ENCODE measurements at places on chromosomes 4 and X. TPM values are rescaled to one million over a fixed set of nuclear protein-coding genes. Genes with fewer than 3 reads are reported as not detected.

DNA sequence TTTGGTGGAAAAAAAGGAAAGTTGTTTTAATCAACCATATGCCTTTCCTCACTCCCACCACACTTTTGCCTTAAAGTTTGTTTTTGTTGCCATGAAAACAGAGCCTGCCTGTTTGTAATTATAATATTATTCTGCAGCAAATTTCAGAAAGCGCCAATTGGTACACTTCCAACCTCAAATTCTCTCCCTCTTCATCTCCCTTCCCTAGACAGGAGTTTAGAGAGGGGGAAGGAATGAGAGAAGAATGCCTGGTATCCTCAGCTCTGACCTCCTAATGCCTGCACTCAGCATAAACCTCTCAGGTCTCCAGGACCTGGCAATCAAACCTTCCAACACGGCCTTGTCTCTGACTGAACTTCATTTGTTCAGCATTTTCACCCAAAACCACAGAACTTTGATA, 138.4 kb upstream of the HCCS start:
- DNase-seq, result no peak

DNA sequence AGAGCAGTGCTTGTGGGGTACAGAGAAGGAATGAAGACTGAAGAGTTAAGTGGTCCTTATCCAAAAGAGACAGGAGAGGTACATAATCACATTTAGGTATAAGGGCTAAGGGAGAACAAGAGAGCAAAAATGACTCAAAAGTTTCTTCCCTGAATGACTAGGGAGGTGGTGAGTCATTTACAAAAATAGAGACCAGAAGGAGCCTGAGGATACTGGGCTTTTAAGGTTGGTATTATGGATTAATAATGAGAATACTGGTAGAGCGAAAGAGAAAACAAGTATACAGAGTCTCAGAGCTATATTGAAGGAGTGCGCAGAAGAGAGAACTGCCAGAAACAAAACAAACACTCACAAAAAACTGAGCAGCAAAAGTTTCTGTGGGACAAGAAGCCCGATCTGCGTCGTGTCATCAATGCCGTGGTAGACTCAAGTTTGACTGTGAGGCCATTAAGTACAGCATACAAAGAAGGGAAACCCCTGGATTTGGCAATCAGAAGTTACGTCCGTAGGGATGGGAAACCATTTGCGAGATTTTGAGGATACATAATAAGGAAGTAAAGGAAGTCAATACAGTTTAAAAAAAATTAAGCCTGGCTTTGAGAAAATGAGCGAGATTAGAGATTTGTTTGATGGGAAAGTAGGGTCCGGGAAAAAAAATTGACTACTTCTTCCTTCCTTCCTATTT, 129.1 kb upstream of the STIM2 start:
- DNase-seq, result no peak

DNA sequence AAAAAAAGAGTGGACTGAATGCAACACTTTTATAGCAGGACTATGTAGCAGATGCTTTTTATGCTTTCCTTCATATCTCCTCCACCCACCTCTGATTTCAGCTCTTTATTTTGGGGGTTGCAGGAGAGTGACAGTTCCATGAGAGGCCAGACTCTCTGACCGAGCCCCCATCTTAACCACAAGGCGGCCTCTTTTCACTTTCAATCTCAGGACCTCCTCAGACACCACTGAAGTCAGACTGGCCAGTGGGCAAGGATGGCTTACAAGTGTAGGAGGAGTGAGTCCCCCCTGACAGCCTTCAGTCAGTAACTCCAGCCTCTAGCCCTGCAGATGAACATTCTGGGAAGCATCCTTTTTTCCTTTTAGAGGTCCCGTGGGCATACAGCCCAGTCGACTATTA, 140.8 kb downstream of the FRAS1 start:
- no peak for DNase-seq

GRCh38 chr4:13529128-13529919, 15.0 kb downstream of the NKX3-2 start:
- no peak for DNase-seq

GRCh38 chrX:37717708-37718107, 32.1 kb downstream of the XK start:
- DNase-seq, result no peak

GRCh38 chr4:184745831-184746795, 12.2 kb upstream of the CENPU start:
- peak; percentile 73 for DNase-seq

DNA sequence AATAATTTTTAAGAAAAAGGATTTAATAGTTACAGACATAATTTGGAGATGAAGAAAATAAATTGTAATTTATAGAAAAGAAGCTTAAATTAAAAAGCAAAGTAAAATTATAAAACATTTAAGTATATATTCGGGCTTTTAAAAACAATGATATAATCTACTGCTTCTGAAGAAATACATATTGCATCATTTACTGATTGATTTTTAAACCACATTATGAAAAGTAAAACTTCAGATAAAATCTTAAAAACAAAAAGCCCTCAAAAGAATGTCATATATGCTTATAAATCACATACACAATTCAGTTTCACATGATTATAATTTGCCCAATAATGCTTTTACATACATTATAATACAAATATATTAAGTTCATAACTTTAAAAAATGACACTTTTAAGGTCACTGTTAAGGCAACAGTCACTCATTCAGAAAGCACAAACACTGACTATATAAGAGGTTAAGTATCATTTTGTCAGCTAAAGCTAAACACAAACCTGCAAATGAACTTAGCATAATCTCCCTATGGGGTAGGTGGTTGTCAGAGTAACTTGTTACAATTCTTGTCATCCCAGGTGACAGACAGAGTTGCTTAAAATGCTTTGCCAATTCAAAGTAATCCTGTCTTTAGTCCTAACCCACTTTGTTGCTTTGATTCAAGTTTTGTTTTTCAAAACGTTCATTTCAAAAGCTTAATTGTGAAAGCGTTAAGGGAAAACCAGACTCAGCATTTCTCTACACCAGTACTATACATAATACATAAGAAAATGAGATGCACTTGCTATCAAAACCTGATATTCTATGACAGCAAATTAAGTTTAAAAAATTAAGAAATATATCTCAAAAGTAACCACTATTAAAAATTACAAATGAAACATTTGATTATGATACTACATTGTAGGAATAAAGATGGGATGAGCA, 90.6 kb upstream of the MAB21L2 start:
- DNase-seq, result peak; percentile 20

- peak; percentile 84 for DNase-seq
Observed at GRCh38 chrX:153726286-153727122, 1.8 kb downstream of the ABCD1 start.

DNA sequence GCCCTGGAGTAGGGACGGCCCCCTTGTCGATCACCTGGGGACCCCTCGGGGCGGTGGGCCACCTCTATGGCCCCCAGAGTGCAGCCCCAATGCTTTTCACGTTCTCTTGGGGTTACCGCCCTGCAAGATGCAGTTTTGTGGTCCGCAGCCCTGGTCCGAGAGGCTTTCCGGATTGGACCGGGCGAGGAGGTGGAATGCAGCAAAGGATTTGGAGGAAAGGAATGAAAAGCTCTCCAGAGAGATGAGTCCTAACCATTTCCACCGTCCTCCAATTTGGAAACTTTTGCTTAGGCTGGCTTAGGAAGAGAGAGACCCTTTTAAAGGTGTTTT, 601 bp downstream of the SLC25A43 start:
- peak; percentile 33 for DNase-seq

DNA sequence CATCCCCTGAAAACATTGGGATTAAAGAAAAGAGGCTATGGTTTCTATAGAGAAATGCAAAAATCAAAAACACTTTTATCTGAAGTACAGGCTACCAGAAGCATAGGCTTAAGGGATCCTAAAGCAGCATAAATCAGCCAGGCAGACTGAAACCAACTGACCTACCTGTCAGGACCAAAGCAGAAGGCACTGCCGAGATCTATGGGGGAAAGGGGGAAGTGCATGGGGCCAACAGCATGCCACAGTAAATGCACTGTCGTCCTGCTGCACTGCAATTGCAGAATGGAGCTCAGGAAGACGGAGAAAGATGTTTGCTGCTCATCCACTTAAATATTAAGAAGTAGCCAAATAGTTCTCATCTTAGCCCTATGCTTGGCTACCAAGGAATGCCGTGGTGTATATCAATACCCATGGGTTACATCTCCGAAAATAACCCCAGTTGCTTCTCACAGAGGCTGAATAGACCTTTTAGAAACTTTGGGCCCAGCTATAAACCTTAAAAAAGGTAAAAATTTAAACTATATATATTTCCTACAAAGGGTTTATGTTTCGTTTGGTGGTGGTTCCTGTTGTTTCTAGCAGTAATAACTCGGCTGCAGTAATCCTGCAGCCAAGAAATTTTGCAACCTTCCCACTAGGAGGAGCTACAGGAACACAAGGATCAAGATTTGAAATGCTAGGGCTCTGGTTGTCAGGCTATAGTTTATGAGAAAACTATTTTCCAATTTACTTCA, 312.2 kb upstream of the DIAPH2 start:
- peak; percentile 63 for DNase-seq

DNA sequence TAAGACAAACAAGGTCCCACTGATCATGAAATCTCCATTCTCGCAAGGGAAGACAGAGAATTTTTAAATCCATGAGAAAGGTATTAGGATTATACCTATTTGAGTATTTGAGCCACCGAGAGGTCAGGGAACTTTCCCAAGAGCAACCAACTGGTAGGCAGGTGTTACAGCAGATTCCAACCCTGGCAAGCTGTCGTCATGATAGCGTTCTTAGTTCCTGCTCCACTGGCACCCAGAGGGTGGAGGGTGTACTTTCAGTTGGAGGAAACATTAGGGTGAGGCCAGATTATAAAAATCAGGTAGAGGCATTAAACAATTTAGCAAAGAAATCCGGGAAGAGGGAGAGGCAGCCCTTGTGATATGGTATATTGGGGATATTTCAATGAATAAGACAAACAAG, 23.3 kb downstream of the COQ2 start:
- no peak for DNase-seq

- DNase-seq, result no peak
Observed at GRCh38 chr4:98746530-98746929, 88.1 kb upstream of the TSPAN5 start.

- DNase-seq, result peak; percentile 35
Observed at GRCh38 chrX:27186671-27187070, 276.5 kb downstream of the PPP4R3C start.

DNA sequence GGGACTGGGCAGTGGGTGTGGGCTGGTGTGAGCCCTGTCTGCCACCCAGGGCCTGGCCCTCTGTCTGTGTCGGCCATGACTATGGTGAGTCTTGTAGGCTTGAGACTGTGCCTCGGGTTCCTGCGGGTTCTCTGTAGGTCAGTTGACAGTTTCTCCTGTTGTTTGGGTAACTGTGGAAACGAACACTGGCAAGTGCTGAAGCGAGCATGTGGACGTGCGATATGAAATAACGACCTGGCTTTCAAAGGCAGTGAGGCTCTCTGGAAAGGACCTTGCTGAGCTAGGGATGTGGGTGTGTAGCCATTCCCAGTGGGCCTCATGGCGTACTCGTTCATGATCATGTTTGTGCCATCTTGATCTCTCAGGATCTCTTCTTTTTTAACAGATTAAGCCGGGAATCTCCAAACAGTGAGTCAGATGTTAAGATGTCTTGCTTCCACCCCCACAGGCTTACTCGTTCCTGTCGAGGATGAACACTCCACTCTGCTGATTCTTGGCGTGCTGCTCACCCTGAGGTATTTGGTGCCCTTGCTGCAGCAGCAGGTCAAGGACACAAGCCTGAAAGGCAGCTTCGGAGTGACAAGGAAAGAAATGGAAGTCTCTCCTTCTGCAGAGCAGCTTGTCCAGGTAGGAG, 41.3 kb downstream of the HTT start:
- DNase-seq, result no peak

DNA sequence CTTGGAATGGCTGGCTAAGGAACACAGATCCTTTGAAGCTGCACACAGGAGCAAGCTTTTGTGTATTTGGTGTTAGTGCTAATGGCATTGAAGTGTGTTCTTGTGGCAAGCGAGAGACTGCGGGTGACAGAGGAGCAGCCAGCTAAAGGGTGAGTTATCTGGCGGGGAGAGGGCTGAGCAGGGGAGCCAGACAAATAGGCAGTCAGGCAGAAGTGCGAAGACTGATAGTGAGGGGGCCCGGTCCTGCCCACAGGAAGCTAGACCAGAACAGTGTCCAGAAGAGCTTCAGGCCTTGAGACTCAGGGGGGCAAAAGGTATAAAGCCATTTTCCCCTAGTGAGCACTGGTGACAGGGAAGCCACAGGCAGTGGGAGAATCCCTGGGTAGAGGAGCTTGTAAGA, 49.6 kb upstream of the MAMLD1 start:
- no peak for DNase-seq

DNA sequence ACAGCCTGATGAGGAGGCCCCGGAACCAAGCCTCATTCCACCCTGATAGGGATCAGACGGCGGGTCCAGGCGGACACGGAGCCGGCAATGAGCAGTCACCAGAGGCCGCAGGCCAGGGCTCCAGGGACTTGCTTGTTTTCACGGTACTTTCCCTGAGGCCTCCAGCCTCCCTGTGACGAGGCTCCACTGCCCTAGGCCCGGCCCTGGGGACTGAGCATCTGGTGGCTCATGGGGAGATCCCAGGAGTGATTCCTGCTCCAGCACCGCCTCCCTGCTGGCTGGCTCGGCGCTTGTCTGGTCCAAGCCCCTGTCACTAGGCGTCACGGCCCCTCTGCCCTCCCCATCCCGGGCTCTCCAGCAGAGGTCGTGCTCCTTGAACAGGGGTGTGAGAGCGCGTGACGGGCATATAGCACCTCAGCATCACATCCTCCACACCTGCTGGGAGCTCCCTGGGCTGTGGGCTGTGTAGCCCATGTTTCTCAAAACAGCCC, 14.1 kb downstream of the HTRA3 start:
- DNase-seq, result no peak

Gene UCHL1
- total RNA-seq, result 638 TPM

Gene SPANXA1
- total RNA-seq, result not detected

Gene CDS1
- 3.5 TPM for total RNA-seq

Gene PLXNB3
- total RNA-seq, result 0.25 TPM

Gene RHOXF2B
- not detected for total RNA-seq

Gene SMIM9
- total RNA-seq, result not detected

Gene MAGEA2B
- not detected for total RNA-seq

Gene USP27X
- 4.2 TPM for total RNA-seq

Gene ARHGAP24
- total RNA-seq, result 2.2 TPM

Gene REELD1
- 0.06 TPM for total RNA-seq
